Left ventricle myocardium inferior (tissue), 1 donor: ENCODE measurements at places on chromosomes 1 and 21. TPM values are rescaled to one million over a fixed set of nuclear protein-coding genes. Genes with fewer than 3 reads are reported as not detected.

PLXNA2 gene
- 29.1 TPM for total RNA-seq

LEFTY1 gene
- total RNA-seq = 0.55 TPM

KCNE2 gene
- not detected for total RNA-seq

CDC42BPA gene
- 35.1 TPM for total RNA-seq

SPRR4 gene
- not detected for total RNA-seq

NUF2 gene
- 1.0 TPM for total RNA-seq

ARHGEF19 gene
- total RNA-seq = 2.2 TPM

SLC45A1 gene
- total RNA-seq = 1.8 TPM

ACTL8 gene
- not detected for total RNA-seq

KCNQ4 gene
- 1.5 TPM for total RNA-seq
